ENCODE measurements at places on chromosomes 2 and 18.

GRCh38 chr2:238644095-238645081 lies 203.5 kb upstream of the TWIST2 start:
- no peak for DNase-seq

GRCh38 chr2:10810202-10811161 lies 2.1 kb downstream of the PDIA6 start:
- DNase-seq, result no peak

- no peak for DNase-seq
Observed at GRCh38 chr18:68436485-68436884, 278.4 kb downstream of the TMX3 start.

DNA sequence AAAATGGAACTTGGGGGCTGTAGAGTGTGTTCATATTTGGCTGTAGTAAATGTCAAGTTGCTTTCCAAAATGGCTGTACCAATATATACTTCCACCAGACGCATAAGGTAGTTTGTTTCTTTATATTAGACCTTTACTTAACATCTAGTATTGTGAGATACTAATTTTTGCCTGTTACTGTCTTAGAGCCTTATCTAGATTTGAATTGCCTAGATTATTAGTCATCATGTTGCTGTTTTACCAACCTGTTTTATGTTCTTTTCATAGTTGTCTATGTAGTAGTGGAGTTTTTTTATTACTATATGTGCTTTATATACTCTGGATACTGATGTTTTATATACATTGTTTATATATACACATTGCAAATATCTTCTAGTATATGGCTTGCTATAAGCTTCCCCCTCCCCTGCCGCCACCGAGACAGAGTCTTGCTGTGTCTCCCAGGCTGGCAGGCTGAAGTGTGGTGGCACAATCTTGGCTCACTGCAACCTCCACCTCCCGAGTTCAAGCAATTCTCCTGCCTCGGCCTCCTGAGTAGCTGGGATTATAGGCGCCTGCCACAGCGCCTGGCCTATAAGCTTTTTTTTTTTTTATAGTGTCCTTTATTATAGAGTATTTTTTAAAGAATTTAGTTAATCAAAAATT lies 18.9 kb downstream of the SLC39A10 start:
- no peak for DNase-seq

GRCh38 chr2:227578642-227579041 lies 20.1 kb upstream of the SCYGR2 start:
- DNase-seq, result no peak

- no peak for DNase-seq
Observed at GRCh38 chr18:21663578-21663977, 41.0 kb downstream of the ABHD3 start.

GRCh38 chr18:51038110-51038509 lies 8.1 kb downstream of the SMAD4 start:
- DNase-seq, result no peak

DNA sequence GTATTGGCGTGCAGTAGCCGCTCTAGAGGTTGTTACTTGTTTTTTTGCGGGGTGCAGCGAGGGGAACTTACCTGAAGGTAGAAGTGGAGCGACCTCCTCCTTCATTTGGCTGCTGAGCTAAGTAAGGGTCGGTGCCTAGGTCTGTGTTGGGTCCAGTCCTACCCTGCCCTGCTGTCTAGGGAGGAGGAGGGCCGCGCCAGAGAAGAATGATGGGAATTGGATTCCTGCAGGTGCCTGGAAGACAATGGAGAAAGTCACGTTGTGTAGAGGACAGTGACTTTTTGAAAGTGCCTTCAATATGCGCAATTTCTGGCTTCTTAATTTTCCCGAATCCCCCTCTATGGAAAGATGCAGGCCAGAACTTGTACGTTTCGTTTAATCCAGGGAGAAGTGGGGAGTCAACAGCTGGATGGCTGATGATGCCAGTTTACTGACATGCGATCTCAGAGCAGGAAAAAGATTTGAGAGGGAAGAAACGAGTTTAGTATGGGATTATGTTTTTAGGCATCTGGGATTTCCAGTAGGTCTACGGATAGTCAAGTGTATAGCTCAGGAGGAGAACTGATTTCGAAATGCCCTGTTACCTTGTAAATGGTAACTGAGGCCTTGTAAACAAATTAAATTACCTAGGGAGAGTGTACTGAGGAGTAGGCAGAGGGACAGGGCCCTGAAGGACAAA lies 653 bp downstream of the MRPS9 start:
- DNase-seq, result no peak

- DNase-seq, result no peak
Observed at GRCh38 chr2:98757904-98758421, 27.0 kb upstream of the MGAT4A start.

GRCh38 chr18:30044496-30044895 lies 998.0 kb downstream of the DSC3 start:
- DNase-seq, result no peak

- DNase-seq, result no peak
Observed at GRCh38 chr2:54185105-54185504, 69.7 kb downstream of the ACYP2 start.

- DNase-seq, result no peak
Observed at GRCh38 chr2:236873636-236874035, 212.1 kb upstream of the COPS8 start.

DNA sequence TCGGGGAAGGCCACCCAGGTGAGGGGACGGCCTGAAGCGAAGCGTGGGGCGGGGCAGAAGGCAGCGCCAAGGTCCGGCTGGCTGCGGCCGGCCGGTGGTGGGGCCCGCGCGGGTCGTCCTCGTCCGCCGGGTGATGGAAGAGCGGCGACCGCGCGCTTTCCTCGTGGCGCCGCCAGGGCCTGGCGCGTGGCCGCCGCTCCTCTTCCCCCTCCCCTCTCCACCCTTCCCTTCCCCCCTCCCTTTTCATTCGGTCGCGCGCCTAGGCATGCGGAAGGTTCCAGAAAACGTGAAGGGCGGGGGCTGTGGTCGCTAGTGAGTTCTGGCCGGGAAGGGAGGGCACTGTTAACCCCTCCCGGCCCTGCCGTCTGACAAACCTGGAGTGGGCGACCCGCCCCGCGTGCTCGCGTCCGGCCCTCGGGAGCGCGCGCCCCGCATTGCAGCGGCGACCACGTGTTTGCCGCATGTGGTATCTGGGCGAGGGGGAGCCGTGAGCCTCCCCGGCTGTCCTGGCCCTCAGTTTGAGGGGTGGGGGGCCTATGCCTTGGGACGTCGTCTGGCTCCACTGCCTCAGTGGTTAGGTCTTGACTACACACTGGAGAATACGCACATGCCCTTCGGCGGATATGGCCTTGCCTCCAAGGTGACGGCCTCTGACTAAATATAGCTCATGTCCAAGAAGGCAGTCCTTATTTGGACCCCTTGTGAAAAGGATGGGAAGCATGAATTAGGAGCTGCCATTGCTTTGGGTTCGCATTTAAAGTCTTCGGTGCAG lies 579 bp downstream of the MAT2A start:
- peak; percentile 60 for DNase-seq

GRCh38 chr2:21270708-21271122 lies 146.9 kb downstream of the TDRD15 start:
- no peak for DNase-seq

DNA sequence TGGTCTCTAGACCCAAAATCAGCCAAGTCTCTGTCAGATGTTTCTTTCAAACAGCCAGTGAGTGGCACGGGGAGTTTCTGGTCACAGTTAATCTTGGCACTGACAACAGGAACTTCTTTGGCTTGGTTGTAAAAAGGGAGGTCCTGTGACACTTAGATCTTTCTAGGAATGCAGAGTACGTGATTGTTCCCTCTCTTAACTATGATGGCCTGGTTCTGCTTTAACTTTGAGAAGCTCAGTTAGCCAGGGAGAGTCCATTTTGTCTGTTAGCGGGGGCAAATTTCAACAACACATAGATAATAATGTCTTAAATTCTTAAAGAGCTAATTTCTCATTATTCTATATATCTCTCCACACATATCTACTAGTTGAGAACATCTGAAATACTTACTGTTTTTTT lies 344.5 kb upstream of the LRRTM4 start:
- no peak for DNase-seq

GRCh38 chr2:172380436-172381274 lies 46.7 kb upstream of the ITGA6 start:
- DNase-seq, result no peak
